ENCODE measurements at places on chromosomes 5 and 9. TPM values are rescaled to one million over a fixed set of nuclear protein-coding genes. Genes with fewer than 3 reads are reported as not detected.

DNA sequence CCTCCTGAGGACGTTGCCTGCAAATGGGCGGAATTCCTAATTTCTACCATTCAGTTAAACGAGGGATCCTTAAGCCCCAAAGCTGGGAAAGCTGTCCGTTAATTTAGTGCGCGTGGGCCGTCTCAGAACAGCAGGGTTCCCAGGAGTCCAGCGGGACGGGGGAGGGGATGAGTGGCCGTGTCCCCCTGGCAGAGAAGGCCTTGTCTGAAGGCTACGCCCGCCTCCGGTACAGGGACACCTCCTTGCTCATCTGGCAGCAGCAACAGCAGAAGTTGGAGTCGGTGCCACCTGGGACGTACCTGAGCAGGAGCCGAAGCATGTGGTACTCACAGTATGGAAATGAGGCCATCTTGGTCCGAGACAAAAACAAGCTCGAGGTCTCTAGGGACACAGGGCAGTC, 1.3 kb downstream of the BRD3OS start:
- no peaks in the 10 kb centered on the region for H3K27me3 ChIP-seq
- no peak for DNase-seq

- H3K27ac ChIP-seq, result no peak overlapping the region
- no peaks in the 10 kb centered on the region for H3K36me3 ChIP-seq
- no peak overlapping the region for H3K4me3 ChIP-seq
- no peak for DNase-seq
These were observed 163.7 kb upstream of the PPP1R2B start for GRCh38 chr5:156686380-156686779.

ADAMTS16 gene
- 3.9 TPM for total RNA-seq

DNA sequence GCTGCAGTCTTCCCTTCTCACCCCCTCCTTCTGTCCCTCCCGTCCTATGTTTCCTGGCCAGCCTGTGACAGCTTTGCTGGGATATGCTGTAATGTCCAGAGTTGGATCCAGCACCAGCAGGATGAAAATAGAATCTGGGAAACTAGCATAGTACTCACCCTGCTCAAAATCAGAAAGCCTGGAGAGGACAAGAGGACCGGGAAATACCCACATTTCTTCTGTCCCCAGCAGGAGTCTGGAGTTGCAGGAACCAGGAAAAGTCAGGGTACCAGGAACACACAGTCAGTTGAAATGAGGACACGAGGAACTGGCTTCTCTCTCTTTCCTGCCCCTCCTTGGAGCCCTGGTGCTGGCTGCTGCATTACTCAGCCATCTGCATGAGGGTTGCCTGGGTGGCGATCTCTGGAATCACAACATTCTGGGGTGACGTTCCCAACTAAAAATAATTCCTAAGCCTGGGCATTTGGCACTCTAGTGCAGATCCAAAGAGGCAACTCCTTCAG, 59.6 kb upstream of the NFIL3 start:
- no peaks in the 10 kb centered on the region for H3K4me1 ChIP-seq
- H3K27me3 ChIP-seq, result no peaks in the 10 kb centered on the region
- no peak overlapping the region for H3K4me3 ChIP-seq
- DNase-seq, result no peak
- no peak overlapping the region for H3K27ac ChIP-seq
- H3K36me3 ChIP-seq, result no peaks in the 10 kb centered on the region

DMRT3 gene
- 0.41 TPM for total RNA-seq

PCSK5 gene
- 30.0 TPM for total RNA-seq

DNA sequence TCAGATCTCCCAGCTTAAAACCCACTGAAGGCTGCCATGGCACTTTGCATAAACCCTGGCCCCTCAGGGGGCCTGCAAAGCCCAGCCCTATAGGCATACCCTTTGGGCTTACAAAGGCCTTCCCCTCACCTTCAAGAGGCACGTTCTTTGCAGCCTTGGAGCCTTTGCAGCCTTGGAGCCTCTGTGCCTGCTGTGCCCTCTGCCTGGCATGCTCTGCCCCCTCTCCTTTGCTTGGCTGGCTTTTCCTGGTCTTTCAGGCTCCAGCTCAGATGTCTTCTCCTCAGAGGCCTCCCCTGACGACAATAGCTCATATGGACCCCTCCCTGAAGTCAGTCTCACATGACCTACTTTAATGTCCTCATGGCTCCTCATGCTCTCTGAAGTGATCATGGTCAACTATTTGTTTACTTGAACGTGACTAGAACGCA, 60.3 kb downstream of the CXXC5 start:
- H3K4me3 ChIP-seq, result no peak overlapping the region
- peaks cover 43% of the 10 kb centered on the region for H3K4me1 ChIP-seq
- H3K27me3 ChIP-seq, result peaks cover 31% of the 10 kb centered on the region
- no peaks in the 10 kb centered on the region for H3K36me3 ChIP-seq

DNA sequence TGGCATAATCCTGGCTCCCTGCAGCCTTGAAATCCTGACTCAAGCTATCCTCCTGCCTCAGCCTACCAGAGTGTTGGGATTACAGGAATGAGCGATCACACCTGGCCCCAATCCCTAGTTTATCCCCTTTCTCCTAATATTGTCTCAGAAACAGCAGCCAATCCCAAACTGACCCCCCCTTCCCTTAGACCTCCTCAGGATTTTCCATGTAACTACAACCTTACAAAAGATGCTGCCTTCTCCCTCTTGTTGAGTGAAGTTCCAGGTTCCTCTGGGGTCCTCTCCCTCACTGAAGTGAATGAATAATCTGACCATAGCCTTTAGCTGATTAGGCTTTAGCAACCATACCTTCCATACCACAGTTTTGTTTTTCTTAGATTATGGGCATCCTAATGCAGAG, 25.9 kb upstream of the MSANTD3 start:
- DNase-seq, result no peak
- no peak overlapping the region for H3K4me3 ChIP-seq
- H3K27ac ChIP-seq, result no peak overlapping the region
- no peaks in the 10 kb centered on the region for H3K36me3 ChIP-seq
- H3K27me3 ChIP-seq, result no peaks in the 10 kb centered on the region

- peaks cover 5% of the 10 kb centered on the region for H3K4me1 ChIP-seq
- no peaks in the 10 kb centered on the region for H3K36me3 ChIP-seq
- no peak for DNase-seq
- no peak overlapping the region for H3K27ac ChIP-seq
These were observed 15.1 kb downstream of the SLC28A3 start for GRCh38 chr9:84325347-84325973.

DNA sequence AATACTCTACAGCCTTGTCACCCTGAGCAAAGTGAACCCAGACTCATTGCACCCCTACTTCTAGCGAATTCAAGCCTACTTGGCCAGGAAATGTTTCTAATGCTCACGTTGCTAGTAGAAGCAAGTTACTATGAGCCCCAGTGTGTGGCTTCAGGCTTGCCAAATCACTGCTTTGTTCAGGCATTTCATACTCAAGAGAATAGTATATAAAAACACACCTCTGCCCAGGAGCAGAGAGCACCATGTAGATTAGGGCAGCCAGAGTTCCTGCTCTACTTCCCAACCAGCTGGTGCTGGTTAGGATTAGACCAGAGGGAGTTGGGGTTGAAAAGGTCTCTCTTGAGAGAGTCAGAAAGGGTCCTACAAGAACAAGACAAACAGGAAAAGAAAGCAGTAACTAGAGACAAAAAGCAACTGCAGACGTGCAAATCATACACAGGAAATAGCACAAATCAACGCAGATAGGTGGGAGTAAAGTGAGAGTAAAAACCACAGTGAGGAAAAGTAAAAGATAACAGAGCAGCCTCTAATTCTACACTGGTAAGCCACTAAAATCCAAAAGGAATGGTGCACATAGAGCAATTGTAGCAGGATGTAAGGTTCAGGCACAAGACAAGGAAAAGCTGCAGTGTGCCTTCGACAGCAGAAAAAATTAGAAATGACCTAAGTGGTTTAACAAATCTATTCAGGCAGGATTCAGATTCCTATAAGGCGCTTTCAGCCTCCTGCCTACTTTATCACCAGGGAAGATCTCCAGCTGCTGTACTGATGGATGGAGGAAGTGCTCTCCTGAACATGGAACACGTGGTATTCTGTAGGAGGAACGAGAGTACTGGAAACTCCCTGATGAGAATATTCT, 49.6 kb upstream of the KIF2A start:
- no peaks in the 10 kb centered on the region for H3K27me3 ChIP-seq
- H3K36me3 ChIP-seq, result no peaks in the 10 kb centered on the region
- H3K4me1 ChIP-seq, result peaks cover 10% of the 10 kb centered on the region
- H3K4me3 ChIP-seq, result no peak overlapping the region
- H3K27ac ChIP-seq, result no peak overlapping the region
- DNase-seq, result peak; percentile 12

DNA sequence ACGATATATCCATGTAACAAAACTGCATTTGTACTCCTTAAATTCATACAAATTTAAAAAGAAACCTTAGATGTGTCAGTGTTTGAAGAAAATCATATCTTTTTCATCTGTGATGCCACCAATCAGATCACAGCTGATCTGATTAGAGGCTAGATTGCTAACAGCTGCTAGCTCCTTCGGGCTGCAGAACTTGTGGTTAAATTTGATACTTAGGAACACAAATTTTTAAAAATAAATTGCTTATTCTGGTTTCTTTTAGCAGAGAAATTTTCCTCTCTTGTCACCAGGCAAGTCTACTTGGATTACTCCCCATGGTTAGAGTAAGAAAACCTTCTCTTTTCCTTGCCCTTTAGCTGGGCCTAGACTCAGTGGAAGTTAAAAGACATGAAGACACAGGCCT, 94.6 kb upstream of the RANBP6 start:
- H3K27me3 ChIP-seq, result no peaks in the 10 kb centered on the region
- DNase-seq, result no peak
- peaks cover 6% of the 10 kb centered on the region for H3K4me1 ChIP-seq
- H3K27ac ChIP-seq, result no peak overlapping the region

CBY3 gene
- total RNA-seq, result not detected

DNA sequence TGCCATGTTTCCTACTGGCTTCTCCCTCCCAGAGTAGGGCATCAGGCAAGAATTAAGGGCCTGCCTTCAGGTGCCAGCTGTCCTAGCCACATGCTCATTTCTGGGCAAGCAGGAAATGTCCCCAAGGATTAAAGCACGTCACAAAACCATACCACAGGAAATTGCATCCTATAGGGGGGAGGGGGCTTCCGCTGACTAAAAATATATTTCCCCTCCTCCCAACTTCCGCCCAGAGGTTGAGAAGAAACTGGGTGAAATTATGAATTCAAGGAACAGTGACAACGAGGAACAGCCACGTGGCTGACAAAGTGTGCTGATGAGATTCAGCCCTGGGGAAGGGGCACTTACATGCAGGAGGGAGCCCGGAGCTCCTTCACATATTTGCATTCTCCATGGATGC, 4.1 kb downstream of the HBEGF start:
- no peak overlapping the region for H3K27ac ChIP-seq
- H3K27me3 ChIP-seq, result peaks cover 19% of the 10 kb centered on the region
- H3K4me1 ChIP-seq, result no peaks in the 10 kb centered on the region
- H3K4me3 ChIP-seq, result no peak overlapping the region
- no peak for DNase-seq
- H3K36me3 ChIP-seq, result no peaks in the 10 kb centered on the region

DNA sequence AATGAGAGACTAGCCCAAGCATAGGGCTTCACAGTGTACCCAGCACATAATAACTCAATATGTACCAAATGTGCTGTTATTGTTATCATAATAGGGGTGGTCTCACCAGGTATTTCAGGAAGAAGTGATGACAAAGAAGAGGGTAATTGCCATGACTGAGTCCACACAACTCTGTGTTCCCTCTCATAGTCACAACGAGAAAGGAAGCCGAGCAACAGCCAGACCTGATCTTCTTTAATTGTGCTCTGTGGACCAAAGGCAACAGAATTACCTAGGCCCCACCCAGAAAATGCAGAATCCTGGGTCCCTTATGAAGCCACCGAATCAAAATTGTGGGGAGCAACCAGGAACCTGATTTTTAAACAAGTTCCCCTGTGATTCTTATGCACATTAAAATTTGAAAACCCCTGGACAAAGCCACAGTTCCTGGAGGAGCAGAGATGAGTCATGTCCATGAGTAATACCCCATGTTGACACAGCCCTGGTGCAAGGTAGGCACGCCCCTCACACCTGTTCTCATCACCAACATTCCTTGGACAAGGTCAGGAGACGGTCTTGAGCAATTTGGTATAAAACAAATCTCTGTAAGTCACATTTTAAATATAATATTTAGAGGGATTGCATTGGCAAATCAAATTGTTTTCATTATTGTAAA, 5.2 kb downstream of the FGF1 start:
- no peak overlapping the region for H3K4me3 ChIP-seq
- DNase-seq, result no peak
- H3K4me1 ChIP-seq, result peaks cover 25% of the 10 kb centered on the region
- H3K27ac ChIP-seq, result no peak overlapping the region
- no peaks in the 10 kb centered on the region for H3K27me3 ChIP-seq
- H3K36me3 ChIP-seq, result no peaks in the 10 kb centered on the region

- no peaks in the 10 kb centered on the region for H3K36me3 ChIP-seq
- no peak overlapping the region for H3K27ac ChIP-seq
- peaks cover 73% of the 10 kb centered on the region for H3K27me3 ChIP-seq
- H3K4me1 ChIP-seq, result no peaks in the 10 kb centered on the region
- no peak overlapping the region for H3K4me3 ChIP-seq
These were observed 29.4 kb upstream of the RECK start for GRCh38 chr9:36007316-36007708.

CAMK4 gene
- total RNA-seq, result 5.0 TPM

DNA sequence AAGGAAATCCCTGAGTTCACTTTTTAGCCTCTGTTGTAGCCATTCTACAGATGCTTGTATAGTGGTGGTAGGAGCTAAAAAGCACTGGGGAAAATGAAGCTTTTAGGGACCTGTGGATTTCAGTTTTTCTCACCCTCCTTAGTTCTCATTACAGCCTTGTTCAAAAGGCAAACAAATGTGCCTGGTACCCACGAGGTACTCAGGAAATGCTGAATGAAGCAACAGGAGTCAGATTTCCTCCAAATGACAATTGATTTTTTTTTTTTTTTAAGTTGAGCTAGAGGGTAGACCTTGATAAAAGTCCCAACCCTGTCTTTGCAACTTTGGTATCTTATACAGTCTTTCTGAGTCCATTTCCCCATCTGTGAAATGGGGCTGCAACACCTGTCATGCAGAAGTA, 21.3 kb upstream of the TMOD1 start:
- H3K4me1 ChIP-seq, result no peaks in the 10 kb centered on the region
- no peak overlapping the region for H3K4me3 ChIP-seq
- no peak for DNase-seq

DNA sequence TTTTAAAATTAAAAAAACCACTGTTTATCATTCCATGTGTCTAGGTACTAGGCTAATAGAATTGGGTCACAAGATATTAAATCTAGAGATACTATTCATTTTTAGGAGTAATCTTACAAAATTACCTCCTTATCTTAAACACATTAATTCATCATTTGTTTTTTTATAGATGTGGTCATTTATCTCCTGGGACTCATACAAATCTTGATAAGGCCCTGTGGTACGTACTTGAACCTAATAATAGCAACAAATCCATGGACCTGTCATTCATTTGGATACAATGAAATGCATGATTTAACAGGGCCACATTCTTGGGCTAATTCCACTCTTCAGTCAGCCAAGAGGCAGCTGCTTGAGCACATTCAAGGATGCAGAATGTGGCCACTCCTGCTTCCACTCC, 66.4 kb upstream of the MARCHF11 start:
- no peaks in the 10 kb centered on the region for H3K27me3 ChIP-seq
- no peak overlapping the region for H3K27ac ChIP-seq
- H3K4me3 ChIP-seq, result no peak overlapping the region
- H3K36me3 ChIP-seq, result no peaks in the 10 kb centered on the region
- no peaks in the 10 kb centered on the region for H3K4me1 ChIP-seq

GRCh38 chr5:119360905-119361593, 5.2 kb downstream of the TNFAIP8 start:
- no peak for DNase-seq
- no peaks in the 10 kb centered on the region for H3K36me3 ChIP-seq
- no peak overlapping the region for H3K27ac ChIP-seq
- peaks cover 14% of the 10 kb centered on the region for H3K27me3 ChIP-seq
- no peak overlapping the region for H3K4me3 ChIP-seq

C1QTNF3 gene
- total RNA-seq, result 6.4 TPM

DAB2IP gene
- total RNA-seq, result 24.3 TPM

Data from neural progenitor cell (in vitro differentiated cells).